ENCODE measurements at places on chromosomes 5 and 9.

- DNase-seq: no peak
Measured at GRCh38 chr5:164265566-164265965, 760.1 kb downstream of the MAT2B start.

DNA sequence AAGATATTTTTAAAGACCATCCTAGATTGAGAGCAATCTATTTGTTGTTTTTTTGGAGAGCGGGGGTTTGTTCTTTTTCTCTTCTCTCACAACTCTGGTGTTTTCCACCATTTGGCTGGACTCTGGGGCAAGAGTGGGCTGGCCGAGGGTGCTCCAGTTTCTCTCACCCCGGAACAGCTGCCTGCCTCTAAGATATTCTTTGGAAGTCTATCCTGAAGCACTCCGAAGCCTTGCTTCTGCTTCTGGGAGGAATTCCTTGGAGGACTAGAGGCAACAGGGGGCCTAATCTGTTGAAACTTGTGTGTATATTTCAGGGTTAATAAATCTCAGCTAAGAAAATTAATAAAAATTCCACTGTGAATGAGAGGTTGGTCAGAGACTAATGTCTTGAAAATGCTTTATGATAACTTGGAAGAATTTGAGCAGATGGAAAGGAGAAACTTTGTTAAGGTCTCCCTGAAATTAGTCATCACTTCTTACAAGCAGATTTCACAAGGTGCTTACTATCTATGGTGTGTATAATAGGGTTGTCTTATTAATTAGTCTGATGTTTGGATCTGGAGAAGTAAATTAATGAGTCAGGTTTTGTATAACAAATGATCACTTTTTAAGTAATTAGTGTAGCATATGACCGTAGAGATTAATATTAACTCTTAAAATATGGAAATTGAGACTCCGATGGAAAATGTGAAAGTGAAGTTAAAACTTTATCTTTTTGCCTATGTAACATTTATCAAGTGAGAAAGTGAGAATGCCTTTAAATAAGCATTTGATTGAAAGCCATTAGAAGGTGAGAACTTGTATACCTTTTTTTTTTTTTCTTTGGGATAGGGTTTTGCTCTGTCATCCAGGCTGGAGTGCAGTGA, 4.0 kb downstream of the MAN2A1 start:
- DNase-seq: no peak

DNA sequence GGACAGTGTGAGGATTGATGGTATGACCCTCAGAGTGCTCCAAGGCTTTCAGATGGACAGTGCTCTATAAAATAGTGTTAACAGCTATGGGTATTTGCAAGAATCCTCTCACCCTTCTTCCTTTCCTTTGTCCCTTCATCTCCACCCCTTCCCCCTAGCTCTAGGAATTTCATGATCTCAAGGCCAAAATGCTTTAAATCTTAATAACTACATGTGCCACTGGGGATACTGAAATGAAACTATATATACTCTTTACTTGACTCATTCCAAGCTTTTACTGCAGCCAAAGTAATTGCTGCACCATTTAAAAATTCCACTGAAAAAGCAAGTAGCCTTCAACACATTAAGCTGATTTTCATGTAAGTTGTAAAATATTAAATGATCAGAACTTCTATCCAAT, 361.6 kb upstream of the SLC30A5 start:
- no peak for DNase-seq

GRCh38 chr9:125161284-125161918, 18.1 kb upstream of the SCAI start:
- peak; percentile 11 for DNase-seq

DNA sequence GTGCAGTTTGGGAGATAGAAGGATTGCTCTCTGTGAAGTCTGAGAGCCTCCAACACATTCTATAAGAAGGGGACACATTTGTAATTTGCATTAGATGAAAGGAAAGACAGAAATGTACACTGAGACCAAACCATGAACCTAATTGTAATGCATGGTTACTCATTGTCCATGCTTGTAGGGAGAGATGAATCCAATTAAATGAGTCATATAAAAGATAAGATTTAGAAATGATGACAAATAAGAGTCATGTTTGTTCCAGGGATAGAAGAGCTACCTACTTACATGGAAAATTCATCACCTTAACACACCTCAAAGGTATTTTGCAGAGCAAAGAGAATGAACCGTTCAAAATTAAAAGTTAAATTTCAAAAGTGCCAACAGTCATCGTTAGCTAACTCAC, 85.1 kb downstream of the FBXL7 start:
- DNase-seq: no peak

- peak; percentile 51 for DNase-seq
Measured at GRCh38 chr5:56270058-56270457, 36.9 kb upstream of the ANKRD55 start.

- no peak for DNase-seq
Measured at GRCh38 chr9:112552229-112553056, 65.8 kb downstream of the KIAA1958 start.

DNA sequence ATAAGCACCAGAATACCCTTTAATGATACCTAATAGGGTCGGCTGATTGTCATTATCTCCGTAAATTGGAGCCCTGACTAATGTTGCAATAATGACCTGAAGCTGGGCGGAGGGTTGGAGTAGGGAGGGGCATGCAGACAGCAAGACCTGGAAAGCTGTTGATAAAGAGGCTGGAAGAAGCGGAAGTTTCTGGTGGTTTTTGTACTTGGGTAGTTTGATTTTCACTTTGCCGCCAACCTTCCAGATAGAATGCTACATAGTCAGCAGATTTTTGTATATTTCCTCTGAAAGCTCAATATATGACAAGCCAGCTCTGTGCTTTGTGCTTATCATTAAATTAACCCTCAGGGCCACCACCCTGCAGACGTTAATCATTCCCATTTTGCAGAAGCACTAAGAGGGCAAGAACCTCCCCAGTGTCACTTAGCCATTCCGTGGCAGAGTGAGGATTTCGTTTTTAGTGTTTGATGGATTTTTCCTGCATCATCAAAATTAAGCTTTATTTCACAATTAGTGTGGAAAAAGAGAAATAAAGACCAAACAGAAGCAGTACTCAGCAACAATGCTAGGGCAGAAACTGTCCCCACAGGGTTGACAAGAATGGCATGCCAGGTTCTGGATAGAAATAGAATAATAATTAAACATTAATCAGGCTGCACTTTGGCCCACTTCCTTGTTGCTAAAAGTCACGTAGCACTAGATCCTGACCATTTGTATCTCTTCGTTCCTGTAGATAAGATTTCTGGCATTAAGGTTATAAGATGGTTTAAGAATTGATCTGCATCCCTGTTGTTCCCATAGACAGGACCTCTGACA, 34.7 kb downstream of the DIRAS2 start:
- DNase-seq: no peak

- DNase-seq: no peak
Measured at GRCh38 chr5:32155211-32155610, 18.9 kb downstream of the GOLPH3 start.

DNA sequence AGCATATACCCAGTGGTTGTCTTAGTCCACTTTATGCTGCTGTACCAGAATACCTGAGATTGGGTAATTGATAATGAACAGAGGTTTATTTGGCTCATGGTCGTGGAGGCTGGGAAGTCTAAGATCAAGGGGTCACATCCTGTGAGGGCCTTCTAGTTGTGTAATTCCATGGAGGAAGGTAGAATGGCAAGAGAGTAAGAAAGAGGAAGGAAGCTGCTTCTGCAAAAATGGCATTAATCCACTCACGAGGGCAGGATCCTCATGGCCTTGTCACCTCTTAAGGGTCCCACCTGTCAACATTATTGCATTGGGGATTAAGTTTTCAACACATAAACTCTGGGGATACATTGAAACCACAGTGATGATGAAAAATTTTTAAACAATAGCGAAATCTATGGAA, 17.0 kb downstream of the BTNL8 start:
- DNase-seq: no peak

GRCh38 chr5:54443270-54443669, 12.2 kb upstream of the HSPB3 start:
- DNase-seq: peak; percentile 57

- DNase-seq: no peak
Measured at GRCh38 chr5:158384535-158385481, 525.9 kb upstream of the CLINT1 start.

GRCh38 chr9:3880851-3881250, 355.1 kb upstream of the RFX3 start:
- no peak for DNase-seq

DNA sequence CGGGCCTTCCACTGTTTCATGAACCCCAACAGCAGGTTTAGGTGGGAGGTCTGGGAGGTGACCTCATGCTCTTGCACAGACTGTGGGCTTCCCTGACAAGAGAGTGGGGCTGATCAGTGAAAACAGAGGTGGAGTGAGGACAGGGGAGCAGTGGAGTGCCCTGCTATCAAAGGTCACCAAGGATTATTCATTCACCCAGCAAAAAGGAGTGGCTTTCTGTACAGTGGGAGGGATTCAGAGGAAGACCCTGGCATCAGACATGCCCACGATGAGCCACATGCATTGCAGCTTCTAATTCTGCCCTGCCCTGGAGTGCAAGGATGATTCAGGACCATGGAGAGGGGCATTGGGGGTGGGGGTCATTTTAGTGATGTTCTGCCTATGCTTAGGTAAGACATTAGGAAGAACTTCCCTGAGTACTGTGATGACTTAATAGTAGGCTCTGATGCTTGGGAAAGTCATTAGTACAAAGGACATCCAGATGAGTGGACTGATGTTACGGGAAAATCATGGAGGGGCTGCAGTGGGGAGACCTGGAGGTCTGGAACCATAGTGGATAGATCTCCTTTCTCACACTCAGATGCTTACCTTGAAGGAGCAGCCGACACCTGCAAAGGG, 12.8 kb downstream of the TRAF1 start:
- DNase-seq: no peak

- DNase-seq: no peak
Measured at GRCh38 chr5:164818445-164818844, 1313.0 kb downstream of the MAT2B start.

DNA sequence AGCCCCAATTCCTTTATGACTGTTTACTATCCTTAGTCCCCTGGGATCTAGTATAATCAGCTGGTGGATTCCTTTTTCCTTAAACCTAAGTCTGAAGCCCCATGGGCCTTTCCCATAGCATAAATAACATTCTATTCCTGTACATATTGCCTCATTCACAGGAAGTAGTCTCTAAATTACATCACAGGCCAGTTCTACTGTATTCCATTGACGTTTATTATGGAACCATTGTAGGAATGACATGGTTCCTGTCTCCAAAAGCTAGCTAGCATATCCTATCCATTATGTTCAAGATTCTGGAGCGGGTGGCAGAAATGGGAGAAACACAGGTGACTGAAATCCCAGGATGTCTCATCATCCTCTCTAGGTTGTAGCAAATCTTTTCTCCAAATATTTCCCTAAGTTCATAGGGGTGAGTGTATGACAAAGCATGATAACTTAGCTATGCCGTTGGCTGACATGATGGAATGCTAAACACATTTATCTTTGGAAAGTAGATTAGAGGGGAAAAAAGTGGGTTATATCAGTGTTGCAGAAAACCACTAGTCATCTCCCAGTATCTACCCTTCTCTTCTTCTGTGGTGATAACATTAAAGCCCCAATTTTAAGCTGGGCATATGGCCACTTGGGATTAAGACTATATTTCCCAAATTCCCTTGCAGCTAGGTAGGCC, 140.1 kb downstream of the FGF1 start:
- DNase-seq: no peak

GRCh38 chr5:134145779-134146581, 30.8 kb downstream of the SKP1 start:
- peak; percentile 79 for DNase-seq

GRCh38 chr5:73339051-73339575, 109.5 kb downstream of the FOXD1 start:
- no peak for DNase-seq

DNA sequence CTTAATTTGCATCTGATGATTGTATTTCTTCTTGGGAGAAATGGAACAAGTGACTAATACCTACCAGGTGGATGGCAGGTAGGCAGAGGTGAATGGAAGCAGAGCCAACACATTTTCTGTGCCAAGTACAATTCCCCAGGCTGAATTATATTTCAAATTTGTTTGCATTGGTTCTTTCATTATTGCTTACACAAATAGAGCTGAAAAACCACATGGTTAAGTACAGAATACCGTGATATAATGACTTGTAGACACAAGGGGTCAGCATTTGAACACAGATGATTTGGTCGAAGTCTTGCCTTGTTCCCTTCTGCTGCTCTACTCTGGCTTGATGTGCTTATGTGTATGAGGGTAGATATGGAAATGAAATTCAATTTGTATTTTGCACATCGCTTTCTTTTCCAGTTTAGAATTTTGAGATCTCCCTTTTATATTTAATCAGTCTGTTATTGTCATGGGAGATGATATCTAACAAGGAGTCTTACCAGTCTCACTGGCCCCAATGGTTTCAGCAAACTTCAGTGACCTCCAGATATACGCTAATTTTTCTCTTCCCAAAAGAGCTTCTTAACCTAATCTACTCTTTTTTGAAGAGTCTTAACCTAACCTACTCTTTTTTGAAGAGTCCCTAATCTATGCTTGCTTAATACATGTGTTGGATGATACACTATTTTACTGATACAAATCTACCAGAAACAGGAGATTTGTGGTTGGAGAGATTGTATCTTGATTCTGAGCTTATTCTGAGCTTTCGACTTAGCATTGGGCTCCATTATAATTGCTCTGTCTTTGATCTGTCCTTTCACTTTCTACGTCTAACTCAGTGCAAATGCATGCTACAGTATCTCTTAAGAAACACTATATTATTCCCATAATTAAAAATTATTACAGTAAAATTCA, 88.1 kb downstream of the PCSK1 start:
- DNase-seq: no peak

GRCh38 chr9:84694248-84694647, 24.7 kb downstream of the NTRK2 start:
- no peak for DNase-seq

DNA sequence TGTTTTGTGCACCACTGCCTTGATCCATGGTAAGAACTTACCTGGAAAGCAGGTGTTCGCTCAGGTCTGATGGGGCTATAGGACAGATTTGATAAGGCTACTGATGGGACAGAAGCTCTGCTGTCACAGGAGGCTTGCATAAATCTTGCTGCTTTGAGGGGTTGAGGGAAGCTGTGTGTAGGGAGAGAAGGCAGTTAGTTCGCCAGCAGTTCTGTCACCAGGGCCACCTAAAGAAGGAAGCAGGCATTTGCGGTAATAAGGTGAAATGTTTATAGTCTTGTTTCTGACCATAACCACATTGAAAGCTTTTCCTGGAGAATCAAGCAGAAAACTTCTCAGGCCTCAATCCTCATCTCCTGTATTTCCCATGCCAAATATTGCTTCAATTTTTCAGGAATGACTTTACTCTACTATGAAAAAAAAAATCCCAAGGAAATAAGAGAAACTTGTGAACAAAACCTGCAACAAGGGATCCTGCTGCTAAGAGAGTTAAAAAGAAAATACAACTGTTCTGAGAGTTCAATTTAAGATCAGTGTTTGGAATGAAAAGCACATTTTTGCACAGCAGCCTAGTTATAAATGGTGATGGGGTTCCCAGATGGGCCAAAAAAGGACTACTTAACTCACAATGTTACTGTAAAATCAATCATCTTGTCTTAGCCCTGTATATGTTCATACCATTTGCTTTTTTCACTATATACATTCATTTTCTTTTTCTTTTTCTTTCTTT, 122.0 kb upstream of the RANBP3L start:
- DNase-seq: no peak
